ENCODE measurements at places on chromosomes 6 and 20.

GRCh38 chr6:55543633-55544309 lies 35.2 kb downstream of the HMGCLL1 start:
- DNase-seq, result peak; percentile 24

DNA sequence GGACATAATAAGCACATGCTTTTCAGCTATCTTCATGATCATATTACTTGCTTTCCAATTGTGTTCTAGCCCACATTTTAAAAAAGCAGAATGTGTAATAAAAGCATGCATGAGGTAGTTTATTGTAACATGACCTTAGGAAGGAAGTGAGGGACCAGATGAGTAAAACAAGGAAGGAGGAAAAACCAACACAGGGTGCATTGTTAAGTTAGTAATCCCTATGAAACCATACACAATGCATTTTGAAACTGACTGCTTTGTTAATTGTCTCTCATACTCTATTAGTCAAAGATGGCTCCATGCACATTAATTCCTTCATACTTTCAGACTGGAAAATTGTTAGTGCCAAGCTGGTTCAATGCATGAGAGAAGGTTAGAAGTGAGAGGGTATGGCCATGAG lies 37.7 kb upstream of the CENPW start:
- peak; percentile 45 for DNase-seq

GRCh38 chr6:117870486-117871242 lies 36.4 kb upstream of the SLC35F1 start:
- DNase-seq, result no peak

GRCh38 chr6:17042422-17043147 lies 59.3 kb upstream of the STMND1 start:
- no peak for DNase-seq

- peak; percentile 86 for DNase-seq
Observed at GRCh38 chr6:38273325-38273724, 366.4 kb downstream of the BTBD9 start.

GRCh38 chr20:10861619-10862018 lies 187.8 kb upstream of the JAG1 start:
- DNase-seq, result no peak

DNA sequence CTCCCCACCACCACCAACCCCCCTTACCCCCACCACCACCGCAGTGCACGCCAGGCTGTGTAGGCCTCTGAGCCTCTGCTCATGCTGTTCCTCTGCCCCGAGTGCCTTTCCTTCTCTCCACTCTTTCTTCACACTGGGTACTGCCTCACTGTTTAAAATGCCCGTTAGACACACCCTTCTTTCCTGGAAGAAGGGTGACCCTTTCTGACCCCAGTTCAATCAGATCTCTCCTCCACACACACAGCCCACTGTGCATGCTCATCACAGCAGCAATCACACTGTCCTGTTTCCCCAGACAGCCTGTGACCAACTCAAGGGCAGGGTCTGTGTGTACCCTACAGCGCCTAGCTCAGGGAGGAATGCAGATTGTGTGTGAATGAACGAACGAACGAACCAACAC lies 10.0 kb downstream of the TMEM74B start:
- no peak for DNase-seq
